ENCODE measurements at places on chromosomes 1 and 21.

DNA sequence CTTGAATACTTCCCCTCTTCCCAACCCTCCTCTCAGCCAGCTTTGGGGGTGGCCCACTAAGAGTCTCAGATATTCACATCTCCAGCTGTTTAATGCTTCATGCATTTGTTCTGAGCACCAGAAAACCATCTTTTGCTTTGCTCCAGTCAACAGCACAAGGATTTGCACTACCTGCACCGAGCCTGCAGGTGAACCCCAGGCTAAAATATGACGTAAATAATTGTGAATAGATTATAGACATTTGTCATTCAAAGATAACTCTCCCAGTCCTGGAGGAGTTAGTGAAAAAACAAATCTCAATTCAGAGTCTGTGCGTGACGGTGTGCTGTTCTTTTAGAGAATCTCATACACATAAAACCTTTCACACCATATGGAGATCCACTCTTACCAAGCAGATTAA lies 7.4 kb downstream of the CD247 start:
- no peak for DNase-seq

- no peak for DNase-seq
Observed at GRCh38 chr1:151513626-151514121, 2.5 kb downstream of the CGN start.

DNA sequence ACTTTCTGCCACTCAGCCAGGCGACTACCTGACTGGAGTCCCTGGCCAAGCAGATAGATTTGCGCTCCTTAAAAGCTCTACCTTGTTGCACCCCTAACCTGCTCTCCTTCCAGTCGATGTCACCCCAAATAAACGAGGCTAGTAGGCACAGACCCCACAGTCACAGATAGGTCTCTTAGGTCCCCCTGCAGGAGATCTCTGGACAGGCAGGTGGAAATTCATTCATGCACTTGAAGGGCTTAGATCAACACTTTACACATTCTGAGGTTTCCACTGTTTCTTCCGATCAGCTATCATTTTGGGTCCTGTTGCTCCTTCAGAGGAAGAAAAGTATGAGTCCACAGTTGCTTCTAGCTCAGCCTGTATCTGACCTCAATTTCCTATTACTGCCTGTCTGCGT lies 272.6 kb upstream of the FMN2 start:
- DNase-seq: no peak

- DNase-seq: peak; percentile 37
Observed at GRCh38 chr1:169427081-169427641, at the start of gene CCDC181. Gene CCDC181 (minus strand): TSS chr1:169427474. CDS start chr1:169424927, 2,547 bp downstream.

GRCh38 chr1:19450811-19451515 lies 34.4 kb downstream of the CAPZB start:
- DNase-seq: no peak

DNA sequence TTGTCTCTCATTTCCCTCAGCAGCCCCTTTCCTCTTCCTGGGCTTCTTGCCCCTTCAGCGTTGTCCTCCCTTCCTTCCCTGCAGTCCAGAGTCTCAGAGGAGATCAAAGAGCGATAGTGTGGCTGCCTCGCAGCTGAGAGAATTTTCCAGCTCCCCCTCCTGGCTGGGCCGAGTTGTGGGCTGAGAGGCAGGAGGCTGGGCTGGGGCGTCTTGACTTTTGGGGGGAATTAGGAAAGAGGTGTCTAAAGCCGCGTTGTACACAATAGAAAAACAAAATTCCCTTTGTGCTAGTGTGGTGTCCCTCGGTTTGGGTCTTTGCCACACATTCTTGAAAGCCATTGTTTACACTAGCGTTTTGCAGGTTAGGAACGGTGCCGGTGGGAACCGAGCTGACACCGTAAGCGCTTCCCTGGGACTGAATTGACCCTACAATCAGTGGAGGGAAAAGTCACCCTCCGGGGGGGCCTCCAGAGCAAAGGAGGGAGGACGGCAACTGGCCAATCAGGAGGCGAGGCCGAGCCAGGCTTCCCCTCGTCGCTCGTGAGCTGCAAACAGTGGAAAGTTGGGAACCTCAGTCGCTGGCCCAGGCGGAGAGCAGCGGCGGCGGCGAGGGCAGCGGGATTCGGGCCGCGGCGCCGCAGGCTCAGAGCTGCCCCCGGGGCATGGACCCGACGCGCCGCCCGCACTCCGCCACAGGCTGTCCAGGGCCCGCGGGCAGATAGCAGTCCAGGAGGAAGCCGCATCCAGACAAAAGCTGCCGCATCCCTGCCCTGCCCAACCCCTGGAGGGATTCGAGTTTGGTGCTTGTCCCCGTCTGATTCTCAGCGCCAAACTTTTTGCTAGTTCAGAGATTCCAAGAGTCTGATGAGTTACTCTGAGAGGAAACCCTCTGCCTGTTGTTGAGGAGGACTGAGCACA lies at the start of gene HMCN1:
HMCN1 (plus strand) TSS at position 574 of the 918 bp plus-strand sequence. CDS start 389 bp downstream, outside the sequence.
- DNase-seq: no peak

DNA sequence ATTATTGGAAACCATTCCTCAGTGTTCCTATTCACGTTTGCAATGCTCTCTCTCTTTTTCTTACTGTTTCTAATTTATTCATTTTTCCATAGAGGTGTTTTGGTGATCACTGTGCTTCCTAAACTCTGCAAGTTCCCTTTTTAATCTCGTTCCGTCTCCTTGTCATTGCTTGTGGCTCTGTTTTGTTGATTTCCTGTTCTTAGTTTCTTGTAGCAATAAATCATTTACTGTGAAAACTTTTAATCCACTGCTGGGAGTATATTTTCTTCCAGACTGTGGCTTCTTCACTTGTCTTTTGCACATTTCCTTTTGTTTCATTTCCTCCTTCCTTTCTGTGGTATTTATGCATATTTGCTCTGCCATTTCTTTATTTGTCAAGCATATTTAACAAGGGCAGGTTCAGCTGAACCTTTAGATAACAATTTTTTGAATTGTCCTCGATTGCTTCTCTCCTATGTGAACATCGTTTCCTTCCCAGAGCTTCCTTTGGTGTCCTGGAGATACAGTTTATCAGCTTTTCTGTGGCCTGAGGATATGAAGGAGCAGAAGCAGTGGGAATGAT lies 3.6 kb downstream of the B3GALT5 start:
- DNase-seq: no peak

DNA sequence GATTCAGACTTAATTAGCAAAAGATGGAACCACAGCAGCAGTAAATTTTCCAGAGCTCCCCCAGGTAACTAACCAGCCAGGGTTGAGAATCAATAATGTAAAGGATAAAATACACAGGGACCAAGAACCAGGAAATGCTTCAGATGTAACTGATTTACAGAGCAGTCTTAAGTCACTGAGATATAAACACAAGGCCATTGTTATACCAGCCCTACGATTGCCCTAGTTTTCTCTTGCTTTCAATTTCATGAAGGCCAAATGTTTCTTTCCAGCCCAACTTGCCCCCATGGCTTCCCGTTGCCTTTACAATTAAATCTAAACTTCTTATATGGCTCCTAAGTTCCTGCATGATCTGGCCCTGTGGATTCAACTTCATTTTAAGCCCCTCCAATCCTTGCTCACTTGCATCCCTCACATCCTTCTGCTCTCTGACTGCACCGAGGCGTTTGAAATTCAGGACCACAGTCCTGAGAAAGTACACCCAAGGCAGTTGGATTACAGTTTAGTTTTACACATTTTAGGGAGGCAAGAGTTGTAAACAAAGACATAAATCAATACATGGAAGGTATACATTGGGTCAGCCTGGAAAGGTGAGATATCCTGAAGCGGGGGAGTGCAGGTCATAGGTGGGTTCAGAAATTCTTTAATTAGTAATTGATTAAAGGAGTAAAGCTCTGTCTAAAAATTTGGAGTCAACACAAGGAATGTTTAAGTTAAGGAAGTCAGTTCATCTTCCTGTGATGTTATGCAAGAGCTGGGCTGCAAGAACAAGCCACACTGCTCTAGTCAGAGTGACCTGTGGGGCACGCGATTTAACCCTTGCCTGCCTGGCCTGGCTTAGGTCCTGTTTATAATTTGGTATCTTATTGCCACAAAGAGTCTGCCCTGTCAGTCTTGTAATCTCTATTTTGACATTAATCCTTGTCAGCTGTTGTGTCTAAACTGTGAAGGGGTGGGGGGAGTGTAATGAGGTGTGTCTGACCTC lies 69.9 kb upstream of the COG2 start:
- no peak for DNase-seq

DNA sequence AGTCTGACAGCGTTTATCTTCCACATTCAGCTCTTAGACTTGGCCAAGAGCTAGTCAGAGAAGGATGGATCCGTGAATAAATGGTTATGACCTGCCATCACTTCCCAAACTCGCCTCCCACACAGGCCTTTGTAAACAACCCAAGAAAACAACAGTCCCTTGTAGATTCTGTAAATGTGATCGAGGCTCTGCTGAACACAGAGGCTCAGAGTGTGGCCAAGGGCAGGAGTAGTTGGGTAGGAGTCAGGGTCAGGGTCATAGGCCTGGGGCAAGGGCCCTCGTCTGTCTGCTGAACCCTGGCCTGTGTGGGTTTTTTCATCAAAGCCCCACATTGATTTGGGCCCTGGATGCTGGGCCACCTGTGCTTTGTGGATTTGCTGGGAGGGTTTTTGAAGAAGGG lies 32.7 kb downstream of the NCMAP start:
- no peak for DNase-seq

DNA sequence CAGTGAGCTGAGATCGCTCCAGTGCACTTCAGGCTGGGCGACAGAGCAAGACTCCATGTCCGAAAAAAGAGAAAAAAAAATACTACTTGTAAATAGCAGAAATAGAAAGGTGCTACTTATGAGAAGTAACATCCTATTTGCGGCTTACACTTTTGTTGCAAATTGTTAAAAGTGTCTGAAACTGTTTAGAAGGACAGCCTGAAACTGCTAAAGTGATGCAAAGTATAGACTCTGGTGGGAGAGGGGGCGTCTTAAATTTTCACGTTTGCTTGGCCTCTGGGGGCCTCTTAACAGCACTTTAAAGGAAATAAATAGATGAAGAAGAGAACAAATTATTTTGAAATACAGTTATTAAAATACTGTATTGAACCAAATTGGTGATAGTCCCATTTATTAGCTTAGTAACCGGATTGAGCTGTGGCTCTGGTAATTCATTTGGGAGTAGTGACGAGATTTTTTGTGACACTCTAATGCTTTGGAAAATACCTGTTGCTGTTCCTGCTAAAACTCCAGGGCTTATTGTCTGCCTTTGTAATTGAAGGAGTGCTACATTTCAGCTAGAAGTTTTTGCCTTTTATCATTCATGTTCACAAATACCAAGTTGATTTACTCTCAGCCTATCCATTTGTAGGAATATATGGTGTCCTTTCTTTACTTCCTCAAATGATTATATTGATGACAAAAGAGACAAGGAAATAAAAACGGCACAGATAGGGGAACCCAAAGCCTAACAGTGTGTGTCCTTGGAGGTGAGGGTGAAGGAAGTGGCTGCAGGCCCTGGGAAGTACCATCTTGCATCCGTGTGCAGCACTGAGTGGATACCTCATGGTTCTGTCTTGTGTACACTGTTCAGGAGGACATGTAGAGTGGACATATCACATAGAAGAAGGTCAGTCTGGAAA lies 6.2 kb downstream of the PKNOX1 start:
- no peak for DNase-seq

GRCh38 chr1:199667089-199667488 lies 360.4 kb upstream of the NR5A2 start:
- no peak for DNase-seq

DNA sequence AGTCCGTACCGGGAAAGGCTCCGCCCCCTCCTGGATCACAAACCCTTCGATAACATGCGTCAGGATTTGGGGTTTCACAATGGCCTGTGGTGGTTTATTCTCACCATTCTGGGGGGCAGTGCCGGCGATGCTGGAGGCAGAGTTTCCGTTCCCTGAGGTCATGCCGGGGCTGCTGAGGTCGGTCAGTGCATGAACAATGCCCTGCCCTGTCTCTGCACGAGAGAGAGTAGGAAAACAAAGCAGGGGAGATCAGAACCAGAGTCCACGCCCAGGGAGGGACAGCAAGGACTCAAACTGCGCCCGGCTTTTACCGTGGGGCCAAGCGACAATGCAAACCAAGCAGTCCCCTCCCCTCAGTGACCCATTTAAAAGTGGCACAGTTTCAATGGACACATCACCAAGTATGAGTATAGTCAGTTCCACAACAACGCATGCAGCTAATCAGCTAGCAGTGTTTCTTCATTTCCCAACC lies 13.2 kb upstream of the A3GALT2 start:
- DNase-seq: no peak

DNA sequence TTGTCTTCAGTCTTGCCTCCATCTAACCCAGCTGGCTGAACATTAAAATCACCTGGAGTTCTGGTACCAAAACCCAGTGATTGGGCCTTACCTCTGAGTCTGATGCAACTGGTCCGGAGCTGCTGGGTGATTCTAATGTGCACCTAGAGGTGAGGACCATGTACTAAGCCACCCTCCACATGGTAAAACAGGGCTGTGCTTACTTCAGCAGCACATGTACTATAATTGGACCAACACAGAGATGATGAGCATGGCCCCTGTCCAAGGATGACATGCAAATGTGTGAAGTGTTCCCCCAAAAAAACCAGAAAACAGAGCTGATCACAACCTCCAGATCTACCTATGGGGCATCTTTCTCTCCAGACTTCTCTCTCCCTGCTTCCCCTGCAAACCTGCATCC lies 37.0 kb downstream of the ELK4 start:
- no peak for DNase-seq

GRCh38 chr1:85621430-85621829 lies 40.9 kb downstream of the CCN1 start:
- DNase-seq: no peak

GRCh38 chr1:83055391-83056170 lies 943.4 kb downstream of the TTLL7 start:
- no peak for DNase-seq

DNA sequence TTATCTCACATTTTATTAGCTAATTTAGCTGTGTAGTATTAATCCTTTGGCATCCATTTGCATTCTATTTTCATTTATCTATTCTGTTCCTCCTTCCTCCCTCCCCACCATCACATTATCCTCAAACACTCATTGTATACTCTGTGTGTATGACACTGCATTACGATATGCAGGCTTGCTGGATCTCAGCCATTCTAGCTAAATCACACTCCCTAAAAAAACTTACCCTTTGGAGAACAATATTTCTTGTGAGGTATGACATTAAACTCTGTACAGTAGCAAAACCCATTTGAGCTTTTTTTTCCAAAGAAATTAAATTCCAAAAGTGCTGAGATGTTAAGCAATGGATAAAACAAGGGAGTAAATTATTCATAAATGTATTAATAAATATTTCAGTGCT lies 11.4 kb upstream of the RAB3GAP2 start:
- no peak for DNase-seq

DNA sequence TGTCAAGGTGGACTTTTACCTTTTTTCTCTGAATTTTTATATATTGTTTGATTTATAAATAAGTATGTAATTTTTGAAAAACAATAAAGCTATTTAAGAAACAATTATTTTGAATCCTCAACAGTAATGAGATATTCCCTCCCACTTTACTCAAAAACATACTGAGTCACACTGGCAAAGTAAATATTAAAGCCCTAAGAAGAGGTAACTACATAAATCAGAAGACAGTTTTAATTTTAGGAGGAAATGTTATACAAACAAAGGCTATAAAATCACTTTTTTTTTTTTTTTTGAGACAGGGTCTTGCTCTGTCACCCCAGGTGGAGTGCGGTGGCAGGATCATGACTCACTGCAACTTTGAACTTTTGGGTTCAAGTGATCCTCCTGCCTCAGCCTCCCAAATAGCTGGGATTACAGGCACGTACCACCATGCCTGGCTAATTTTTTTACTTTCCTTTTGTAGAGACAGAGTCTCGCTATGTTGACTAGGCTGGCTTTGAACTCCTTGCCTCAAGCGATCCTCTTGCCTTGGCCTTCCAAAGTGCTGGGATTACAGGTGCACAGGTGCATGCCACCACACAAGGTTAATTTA lies 36.2 kb downstream of the ZSWIM5 start:
- no peak for DNase-seq

GRCh38 chr1:207049514-207049913 lies 1.5 kb downstream of the YOD1 start:
- no peak for DNase-seq

Measured in stimulated activated CD8-positive, alpha-beta memory T cell treated with anti-CD3 and anti-CD28 coated beads, Interleukin-12 subunit alpha, Interleukin-12 subunit beta, amount 100 ng/mL, for 4 hours (primary cell).